NCI-H2081 (cell line): ENCODE measurements at places on chromosomes 5 and 9.

- no peak for DNase-seq
Measured at GRCh38 chr9:35618854-35619799, 914 bp upstream of the CD72 start.

DNA sequence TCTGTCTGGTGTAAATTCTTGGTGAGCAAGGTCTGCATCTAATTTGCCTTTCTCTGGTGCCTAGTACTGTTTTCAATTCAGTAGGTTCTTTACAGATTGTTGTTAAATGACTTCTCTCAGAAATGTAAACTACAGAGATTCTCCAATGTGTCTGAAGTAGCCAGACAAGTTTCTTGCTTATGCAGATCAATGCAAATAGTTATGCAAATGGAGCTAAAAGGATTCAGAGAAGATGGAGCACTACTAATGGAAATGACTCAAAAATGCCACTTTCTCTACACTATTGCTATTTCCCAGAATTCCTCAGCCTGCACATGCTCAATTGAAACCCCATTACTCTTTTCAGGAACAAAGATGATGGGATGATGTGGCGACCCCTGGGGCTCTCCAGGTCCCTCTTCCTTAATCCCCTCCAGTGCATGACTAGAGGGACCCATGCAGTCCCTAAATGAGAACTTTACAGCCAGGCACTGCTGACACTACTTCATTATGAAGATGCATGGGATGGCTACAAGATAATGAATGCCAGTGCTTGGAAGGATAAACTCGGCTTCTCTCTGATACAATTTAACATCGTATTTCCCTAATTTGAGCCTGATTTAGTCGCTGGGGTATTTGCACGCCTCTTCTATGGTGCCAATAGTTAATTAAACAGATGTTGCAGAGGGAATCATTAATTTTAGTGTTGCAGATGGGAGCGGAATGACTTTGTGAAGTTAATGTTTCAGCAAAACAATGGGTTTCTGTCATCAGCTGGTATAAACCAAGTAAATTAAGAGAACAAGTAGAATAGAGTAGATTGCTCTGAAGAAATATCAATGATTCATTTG is 753.2 kb downstream of the TLR4 start:
- DNase-seq = no peak

DNA sequence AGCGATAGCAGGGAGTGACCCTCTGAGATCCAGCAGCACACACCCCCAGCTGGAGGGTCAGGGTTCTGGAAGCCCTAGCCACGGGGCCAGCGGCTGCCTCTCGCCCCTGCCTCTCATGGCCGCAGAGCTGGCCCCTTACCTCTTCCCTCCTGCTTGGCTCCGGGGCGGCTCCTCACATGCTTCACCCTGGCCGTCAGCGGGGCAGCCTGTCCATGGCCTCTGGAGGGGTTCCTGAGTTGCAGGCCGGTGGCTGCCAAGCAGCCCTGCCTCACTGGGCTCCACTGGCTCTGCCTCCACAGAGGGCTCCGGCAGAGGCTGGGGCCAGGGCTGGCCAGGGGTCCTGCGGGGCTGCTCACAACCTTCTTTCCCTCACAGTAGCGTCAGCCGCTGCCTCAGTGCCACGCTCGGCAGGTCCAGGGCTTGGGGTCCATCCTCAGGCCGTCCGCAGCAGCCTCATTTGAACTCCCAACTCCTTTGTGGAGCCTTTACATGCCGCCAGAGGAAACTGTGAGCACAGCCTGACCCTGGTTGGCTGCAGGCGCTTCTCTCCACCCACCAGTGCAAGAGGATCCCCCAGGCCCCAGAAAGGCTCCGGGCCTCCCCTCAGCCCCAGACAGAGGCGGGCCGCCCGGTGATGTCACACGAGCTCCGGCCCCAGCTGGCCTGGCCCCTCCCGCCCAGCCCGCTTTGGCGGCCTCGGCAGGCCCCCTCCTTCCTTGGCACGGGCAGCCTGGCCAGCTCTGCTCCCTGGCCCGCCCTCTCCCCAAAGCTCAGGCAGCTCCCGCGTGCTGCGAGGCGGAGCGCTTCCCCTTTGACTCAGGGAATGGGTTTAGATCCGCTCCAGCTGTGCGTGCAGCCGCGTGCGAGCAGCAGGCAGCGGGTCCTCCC is at the start of gene ANGPTL2:
Gene ANGPTL2 (minus strand): TSS at position 460 of the 888 bp plus-strand sequence. CDS start 13,904 bp downstream, outside the sequence.
- DNase-seq = peak; percentile 33

- no peak for DNase-seq
Measured at GRCh38 chr5:95669985-95670384, 12.8 kb downstream of the SPATA9 start.

DNA sequence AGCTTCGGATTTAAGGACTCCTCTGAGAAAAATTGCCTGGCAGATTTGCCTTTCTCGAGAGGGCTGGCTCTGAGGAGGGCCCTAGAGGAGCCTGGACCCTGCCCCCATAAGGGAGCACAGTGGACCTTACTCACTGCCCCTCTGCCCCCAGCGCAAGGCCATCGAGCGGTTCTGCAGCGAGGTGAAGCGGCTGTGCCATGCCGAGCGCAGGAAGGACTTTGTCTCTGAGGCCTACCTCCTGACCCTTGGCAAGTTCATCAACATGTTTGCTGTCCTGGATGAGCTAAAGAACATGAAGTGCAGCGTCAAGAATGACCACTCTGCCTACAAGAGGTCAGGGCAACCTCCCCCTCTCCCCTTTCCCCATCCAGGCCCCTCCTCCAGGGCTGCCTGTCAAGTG is 34.6 kb downstream of the CYFIP2 start:
- no peak for DNase-seq
